ENCODE measurements at places on chromosomes 13 and 19.

- no peak for DNase-seq
These were observed 8.0 kb upstream of the B3GLCT start for GRCh38 chr13:31191748-31192147.

DNA sequence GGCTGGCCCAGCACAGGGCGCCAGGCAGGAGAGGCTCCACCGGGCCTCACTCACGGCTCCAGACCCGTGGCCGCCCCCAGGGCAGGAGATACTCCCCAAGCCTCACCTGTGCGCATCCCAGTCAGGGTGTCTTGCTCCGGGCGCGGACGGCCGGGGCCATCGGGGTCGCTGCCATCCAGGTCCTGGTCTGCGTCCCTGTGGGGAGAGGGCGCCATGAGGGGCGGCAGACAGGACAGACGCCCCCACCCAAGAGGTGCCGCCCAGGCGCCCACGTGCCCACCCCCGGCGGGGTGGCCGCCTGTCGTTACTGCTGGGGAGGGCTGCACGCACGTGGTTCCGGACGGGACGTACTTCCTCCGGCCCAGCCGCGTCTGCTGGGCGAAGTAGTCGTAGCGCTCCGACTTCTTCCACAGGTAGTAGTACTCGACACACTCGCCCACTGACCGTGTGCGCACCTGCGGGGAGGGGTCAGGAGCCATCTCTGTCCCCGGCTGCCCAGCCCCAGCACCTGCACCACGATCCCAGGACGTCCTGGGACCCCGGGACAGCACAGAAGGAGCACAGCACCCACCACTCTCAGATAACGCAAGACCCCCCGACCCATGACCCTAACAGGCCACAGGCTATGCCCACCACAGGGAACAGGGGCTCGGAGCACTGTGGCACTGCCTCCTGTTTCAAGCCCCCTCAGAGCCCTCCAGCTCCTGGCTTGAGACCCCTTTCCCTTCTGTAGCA lies 17.4 kb upstream of the PLPP2 start:
- no peak for DNase-seq

DNA sequence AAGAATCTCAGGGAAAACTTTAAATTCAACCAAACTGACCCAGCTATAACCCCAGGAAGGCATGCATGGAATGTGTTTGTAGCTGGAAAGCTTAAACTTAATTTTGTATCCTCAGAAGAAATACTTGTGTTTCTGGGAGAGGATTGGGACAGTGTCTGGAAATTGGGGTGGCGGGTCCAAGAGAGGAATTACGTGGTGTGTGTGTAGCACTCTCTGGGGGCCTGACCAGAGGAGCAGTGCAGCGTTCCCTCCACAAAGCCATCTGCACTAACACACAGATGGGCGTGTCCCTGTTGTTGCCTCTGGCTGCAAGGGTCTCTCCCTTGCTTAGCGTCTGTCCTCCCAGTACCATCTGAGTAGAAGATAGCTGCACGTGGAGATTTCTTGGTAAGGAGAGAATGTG lies 6.4 kb downstream of the GARRE1 start:
- no peak for DNase-seq

- DNase-seq, result peak; percentile 72
These were observed at the start of gene ZNF486 for GRCh38 chr19:20167020-20167644. Gene ZNF486, plus strand, starts transcription at chr19:20167214. Its CDS starts 117 bp downstream, at chr19:20167331.

DNA sequence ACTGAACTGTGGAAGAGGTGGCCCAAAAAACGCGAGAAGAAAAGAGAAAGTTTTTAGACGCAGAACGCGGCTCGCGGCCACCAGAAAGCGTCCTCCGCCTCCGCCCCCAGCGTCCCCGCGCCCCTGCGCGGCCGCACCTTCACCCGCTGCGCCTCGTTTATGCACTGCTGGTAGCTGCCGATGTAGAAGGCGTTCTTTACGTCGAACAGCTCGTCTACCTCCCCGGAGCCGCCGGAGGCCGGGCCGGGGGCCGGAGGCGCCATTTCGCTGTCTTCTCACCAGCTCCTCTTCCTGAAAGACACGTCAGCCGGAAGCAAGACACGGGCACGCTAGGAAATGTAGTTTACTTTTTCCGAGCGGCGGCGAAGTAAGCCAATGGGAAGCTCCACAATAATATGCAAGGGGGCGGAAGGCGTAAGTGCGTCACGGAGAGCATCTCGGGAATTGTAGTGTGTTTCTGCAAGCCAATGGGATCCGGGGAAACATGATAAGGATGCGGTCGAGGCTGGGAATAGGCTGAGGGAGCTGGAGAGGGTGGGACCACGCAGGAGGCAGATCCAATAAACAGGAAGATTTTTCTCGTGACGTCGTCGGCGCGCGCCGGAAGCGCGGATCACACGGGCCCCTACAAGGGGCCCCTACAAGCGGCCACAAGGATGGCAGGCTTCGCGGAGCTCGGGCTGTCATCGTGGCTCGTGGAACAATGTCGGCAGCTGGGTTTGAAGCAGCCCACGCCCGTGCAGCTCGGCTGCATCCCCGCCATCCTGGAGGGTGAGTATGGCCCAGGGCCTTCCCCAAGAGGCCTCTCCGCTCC lies at the start of the genes COPE and DDX49:
TSS of gene COPE (minus strand) at position 302 of the 814 bp plus-strand sequence. CDS start at position 263, 39 bp downstream.
TSS of gene DDX49 (plus strand) at position 630 of the 814 bp plus-strand sequence. CDS start at position 657, 27 bp downstream.
- DNase-seq, result peak; percentile 91

DNA sequence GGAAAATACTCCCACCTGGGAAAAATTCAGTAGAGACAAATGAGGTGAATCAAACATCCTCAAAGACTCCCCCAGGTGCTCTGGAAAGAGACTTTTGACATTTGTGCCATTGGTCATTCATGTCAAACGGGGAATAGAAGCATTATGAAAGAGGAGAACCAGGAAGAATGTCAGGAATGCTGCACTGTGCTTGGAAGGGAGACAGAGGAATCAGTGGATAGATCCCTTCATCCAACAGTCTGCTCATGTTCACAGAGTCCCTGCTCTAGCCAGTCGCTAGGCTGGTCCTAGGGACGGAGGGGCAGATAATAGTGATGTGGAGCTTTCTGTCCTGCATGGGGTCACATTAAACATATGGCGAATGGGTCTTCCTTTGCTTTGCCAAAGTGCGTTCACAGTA lies 384.4 kb downstream of the FGF9 start:
- no peak for DNase-seq

DNA sequence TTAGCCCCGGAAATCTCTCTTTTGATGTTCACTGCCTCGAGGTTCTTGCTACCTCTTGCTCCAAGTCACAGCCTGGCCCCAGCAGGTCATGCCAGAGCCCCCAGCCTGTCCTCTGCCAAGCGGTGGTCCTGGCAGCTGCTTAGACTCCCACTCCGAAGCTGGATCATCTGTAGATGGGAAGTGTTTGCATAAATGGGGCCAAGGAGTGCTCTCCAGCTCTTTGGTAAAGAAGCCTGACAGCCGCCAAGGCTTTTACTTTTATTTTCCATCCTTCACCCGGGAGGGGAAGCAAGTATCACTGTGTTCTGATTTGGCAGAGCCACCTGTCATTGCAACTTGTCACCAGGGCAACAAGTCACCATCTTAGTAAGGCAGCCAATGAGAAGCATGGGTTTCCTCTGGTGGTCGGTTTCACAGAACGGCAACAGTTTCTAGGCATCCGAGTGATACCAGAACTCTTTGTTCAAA lies 10.6 kb upstream of the RETN start:
- DNase-seq, result no peak

GRCh38 chr13:49098198-49098597 lies 121.9 kb upstream of the MLNR start:
- DNase-seq, result no peak

- no peak for DNase-seq
These were observed 276.3 kb upstream of the SOX21 start for GRCh38 chr13:94988654-94989053.

- no peak for DNase-seq
These were observed 13.2 kb upstream of the PSPC1 start for GRCh38 chr13:19795956-19796355.

DNA sequence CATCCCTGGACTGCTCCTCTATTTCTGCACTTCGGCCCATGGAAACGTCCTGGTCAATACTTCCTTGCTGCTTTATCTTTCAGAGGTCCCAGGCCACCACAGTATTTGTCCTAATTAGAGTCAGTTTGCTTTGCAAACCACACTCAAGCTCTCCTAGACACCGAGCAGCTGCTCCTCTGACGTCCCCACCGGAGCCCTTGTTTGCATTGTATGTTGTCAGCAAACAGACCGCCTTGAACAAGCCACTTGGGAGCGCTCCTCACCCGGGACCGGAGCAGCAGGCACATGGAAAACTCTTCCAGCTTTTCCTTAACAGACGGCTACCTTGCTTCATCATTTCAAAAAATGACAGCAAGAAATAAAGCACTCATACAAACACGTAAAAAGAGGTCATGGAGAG lies 51.5 kb upstream of the GTF3A start:
- DNase-seq, result no peak

DNA sequence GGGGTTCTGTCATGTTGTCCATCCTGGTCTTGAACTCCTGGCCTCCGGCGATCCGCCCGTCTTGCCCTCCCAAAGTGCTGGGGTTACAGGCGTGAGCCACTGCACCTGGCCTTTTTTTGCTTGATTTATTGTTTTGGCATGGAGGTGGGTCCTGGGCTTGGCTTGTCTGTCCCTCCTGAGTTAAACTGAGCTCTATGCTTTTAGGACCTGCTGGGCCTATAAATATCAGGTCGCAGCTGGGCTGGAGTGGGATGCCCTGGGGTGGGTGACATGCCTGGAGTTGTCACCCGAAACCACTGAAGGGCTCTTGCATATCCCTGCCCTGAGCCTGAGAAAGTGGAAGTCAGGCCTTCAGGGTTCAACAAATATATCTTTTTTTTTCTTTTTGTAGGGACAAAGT lies 5.5 kb downstream of the ARRDC5 start:
- no peak for DNase-seq

DNA sequence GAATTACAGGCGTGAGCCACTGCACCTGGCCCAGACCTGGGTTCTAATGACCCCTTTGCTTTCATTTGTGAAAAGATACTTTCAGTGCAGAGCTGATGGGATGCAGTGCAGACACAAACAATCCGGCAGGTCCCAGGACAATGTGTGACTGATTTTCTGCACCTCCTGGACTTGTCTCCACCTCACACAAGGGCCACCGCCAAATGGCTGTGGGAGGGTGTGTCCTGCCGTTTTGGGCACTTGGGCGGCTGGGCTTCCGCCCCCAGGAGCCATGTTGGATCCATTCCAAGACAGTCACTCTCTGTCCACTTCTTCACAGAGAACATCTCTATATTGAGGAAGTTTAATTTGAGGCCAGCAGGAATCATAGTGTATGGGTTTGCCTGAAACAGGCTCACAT lies 112.3 kb upstream of the ZNF507 start:
- no peak for DNase-seq

DNA sequence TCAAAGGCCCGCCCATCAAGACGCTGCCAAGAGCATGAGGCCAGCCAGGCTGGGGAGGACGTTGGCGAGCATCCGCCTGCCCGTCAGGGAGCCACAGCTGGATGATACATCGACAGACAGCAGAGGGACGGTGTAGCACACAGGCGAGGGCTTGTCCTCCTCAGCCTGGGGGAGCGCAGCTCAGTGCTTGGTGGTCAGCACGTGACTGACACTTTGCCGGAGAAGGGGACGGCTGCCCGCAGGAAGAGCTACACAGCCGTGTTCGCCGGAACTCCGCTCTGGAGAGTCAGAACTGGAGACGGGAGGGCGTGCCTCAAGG lies 34.1 kb downstream of the CSNK1G2 start:
- no peak for DNase-seq

GRCh38 chr13:30172593-30173302 lies 134.6 kb downstream of the KATNAL1 start:
- no peak for DNase-seq

DNA sequence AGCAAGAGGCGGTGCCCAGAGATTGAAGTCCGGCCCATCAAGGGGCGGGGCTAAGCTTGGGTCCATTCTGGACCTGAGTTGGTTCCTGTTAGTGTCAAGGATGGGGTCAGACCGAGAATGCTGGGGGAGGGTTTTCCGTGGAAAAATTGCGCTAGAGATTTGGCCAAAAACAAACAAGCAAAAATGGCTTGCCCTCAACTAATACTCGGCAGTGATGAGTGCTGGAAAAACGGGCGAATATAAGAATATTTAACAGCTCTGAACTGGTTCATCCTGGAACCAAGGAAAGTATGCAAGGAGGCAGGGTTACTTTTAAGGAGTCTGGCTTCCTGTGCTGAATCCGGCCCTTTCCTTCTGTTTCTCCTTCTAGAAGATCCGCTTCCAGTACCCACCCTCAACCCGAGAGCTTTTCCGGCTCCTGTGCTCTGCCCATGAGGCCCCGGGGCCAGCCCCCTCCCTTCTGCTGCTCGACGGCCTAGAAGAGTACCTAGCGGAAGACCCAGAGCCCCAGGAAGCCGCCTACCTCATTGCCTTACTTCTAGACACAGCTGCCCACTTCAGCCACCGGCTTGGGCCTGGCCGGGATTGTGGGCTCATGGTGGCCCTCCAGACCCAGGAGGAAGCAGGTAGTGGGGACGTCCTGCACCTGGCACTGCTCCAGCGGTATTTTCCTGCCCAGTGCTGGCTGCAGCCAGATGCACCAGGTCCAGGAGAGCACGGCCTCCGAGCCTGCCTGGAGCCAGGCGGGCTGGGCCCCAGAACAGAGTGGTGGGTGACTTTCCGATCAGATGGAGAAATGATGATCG lies 880 bp downstream of the SWSAP1 start:
- peak; percentile 61 for DNase-seq

GRCh38 chr13:68234274-68234673 lies 1004.1 kb upstream of the PCDH9 start:
- DNase-seq, result no peak

- DNase-seq, result no peak
These were observed 24.5 kb downstream of the ADGRE3 start for GRCh38 chr19:14650161-14650560.

DNA sequence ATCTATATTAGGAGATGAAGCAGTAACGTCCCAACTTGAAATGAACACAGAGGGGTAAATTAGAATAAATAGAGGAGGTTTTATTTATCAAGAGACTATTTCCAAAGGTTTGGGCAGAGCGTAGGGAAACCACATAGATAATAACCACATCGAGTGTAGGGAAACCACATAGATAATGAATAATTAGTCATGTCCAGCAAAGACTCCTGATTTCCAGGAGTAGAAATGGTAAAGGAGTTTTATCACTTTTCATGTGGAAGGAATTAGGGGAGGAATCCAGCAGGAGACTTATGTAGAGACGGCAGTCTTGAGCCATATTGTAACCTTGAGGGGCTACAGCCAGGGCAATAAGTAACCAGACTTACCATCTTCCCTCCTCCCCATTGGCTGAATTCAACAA lies 136.3 kb upstream of the CSNK1A1L start:
- DNase-seq, result no peak

GRCh38 chr19:35757231-35757748 lies 461 bp upstream of the HSPB6 start:
- peak; percentile 20 for DNase-seq

Data from T-helper 17 cell (primary cell).